ENCODE measurements at places on chromosomes 5 and 9.

DNA sequence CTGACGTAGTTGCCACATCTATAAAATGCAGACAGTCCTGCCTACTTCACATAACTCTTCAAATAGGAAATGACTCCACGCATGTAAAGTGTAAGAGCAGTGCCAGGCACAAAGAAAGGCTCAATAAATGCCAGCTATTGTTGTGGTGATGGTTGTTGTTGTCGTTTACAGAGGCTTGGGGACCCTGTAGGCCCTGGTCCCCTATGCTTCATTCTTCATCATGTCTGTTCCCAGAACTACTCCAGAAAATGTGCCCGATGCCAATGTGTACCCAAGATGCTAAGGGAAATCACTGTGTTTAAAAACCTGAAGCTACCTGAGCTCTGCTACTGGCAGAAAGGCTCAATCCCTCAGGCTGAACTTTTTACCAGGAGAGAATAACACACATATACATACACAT lies 9.1 kb downstream of the SLIT3 start:
- DNase-seq: no peak

DNA sequence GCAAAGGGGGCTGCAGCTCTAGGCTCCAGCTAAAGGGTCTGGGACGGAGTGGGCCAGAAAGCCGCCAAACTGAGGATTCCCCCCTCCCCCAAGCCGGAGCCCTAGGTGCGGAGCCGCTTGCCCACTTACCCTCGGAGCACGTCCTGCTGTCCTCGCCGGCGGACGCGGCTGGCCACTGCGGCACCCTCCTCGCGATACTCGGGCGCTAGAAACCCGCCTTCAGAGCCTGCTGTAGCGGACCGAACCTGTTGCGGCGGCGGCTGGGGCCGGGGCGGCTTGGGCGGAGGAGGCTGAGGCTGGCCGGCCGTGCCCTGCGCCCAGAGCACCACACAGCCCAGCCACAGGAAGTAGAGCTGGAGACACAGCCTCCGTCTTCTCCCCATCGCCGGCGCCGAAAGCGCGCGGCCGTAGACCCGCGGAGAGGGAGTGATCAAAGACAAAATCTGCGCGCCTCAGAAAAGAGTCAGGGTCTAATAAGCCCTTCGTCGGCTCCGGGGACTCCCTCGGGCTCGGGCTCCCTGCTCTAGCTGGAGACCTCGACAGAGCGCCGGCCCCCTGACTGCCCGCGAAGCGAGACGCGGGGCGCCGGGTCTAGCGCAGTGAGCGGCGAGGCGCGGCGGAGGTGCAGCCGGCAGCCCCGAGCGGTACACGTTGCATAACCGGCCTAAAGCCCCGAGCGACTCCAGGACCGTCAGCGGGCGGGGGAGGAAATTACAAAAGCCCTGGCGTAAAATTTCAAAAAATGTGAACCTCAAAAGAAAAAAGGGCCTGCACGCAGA lies 635 bp downstream of the FBN2 start:
- DNase-seq: no peak

DNA sequence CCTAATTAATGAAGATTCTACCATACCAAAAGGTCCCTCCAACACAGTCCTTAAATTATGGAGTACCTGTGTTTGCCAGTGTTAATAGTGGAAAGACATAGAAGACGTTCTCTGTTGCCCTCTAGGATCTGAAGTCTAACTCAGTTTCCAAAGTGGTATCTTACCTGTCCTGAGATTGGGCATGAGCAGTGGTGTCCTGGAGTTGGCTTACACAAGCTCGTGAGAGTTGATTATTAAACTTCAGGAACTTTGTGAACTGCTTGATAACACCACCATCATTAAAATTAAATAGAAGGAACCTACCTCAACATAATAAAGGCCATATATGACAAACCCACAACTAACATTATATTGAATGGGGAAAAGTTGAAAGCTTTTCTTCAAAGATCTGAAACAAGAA lies 60.9 kb upstream of the SMARCA2 start:
- DNase-seq: no peak

- no peak for DNase-seq
Measured at GRCh38 chr5:60346393-60346792, 353.6 kb downstream of the DEPDC1B start.

DNA sequence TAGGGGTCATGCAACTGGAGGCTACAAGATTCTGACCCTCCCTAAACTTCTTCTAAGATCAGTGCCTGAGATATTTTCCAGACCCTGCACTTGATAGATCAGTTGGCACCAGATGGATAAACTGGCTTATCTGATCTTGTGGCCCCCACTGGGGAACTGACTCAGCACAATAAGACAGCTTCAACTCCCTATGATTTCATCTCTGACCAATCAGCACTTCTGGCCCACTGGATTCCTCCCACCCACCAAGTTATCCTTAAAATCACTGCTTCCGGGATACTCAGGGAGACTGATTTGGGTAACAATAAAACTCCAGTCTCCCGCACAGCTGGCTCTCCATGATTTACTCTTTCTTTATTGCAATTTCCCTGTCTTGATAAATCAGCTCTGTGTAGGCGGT lies 2180.4 kb upstream of the WWC1 start:
- no peak for DNase-seq

- DNase-seq: no peak
Measured at GRCh38 chr9:19660019-19660418, 128.8 kb downstream of the SLC24A2 start.

DNA sequence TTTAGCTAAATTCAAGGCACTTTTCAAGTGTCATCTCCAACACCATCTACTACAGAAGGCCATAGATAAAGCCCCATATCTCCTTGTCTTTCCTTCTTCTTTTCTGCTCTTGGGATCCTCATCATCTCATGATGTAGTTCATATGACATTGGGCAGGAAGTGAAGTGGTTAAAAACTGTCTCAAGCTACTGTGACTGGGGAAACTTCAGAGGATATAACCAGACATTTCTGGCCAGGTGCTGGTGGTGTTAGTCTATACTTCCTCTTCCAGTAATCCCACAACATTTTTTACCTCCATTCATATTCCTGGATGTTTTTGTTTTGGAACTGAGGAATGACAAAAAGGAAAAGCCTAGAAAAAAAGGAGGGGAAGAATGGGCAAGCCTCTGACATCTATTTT lies 188.7 kb downstream of the LURAP1L start:
- DNase-seq: no peak

DNA sequence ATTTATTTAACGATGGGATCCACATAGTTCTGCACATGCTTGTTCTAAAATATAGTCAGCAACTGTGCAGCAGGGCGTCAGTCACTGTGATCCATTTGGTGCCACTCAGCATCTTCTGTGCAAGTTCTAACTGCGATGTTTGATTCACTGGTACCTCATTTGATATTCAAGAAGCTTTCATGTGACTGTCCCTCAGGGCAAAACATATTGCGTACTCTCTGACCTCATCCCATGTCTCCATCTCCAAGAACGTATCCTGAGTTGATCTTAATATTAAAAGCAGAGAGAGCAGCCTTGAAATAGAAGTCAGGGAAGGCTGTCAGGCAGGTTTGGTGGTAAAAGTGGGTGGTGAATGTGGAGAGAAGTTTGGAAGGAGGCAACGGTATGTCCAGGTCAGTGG lies 116.5 kb upstream of the ATP10B start:
- DNase-seq: no peak
